Activated CD8-positive, alpha-beta memory T cell treated with anti-CD3 and anti-CD28 coated beads for 4 hours (primary cell): ENCODE measurements at places on chromosomes 2 and 18.

- no peak for DNase-seq
Measured at GRCh38 chr18:11106894-11107293, 42.5 kb downstream of the PIEZO2 start.

DNA sequence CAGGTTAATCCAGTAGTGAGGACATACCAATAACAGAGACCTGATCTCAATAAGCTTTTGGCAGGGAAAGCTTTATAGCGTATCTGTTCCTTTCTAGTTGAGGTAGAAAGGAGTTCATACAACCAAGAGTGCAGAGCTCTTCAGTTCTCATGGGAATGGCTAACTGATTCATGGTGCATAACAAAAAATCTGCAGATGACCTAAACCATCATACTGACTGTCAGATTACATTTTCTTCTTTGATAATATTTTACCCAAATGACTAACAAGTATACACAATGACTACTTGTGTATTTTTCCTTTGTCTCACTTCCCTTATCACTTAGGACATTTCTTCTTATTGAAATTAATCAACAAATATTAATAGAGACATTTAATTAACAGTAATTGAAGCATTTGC is 140.0 kb upstream of the SERTAD2 start:
- no peak for DNase-seq

DNA sequence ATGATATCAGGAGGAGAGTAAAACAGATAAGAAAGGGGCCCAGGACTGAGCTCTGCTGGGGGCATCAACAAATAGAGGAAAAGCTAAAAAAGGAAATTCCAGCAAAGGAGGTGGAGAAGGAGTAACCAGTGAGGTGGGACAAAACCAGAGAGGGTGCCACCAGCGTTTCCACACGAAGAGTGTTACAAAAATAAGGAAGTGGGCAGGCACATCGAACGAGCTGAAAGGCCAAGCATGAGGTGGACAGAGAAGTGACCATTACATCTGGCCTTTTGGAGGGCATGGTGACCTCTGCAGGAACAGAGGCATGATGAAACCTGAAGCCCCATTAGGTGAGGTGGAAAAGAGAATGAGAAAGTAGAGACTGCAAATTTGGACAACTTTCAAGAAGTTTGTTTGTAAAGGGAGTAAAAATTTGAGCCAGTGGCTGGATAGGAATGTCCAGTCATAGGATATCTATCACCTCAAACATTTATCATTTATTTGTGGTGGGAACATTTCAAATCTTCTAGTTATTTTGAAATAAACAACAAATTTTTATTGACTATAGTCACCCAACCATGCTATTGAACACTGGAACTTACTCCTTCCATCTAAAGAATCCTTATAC is 18.4 kb upstream of the VIT start:
- no peak for DNase-seq

- DNase-seq = no peak
Measured at GRCh38 chr18:48136827-48137373, 206.4 kb upstream of the SMAD2 start.

GRCh38 chr18:48917579-48918517 is 32.9 kb downstream of the SMAD7 start:
- DNase-seq = no peak

DNA sequence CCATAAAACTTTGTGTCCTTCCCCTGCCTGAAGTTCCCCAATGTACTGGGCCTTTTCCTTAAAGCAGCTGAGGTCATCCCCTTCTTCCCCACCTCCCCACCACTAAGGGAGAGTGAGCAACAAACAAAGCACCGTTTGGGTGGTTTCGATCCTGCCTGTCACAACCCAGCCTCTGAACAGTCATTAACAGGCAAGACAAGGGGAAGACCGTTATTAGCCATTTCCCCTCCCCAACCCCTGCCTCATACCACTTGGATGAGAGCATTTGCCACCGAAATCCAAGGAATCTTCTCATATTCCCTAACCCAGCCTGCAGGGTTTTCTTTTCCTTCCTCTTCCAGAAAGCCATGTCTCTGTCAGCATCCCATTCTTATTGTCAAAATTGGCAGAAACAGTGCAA is 65.6 kb downstream of the STRADB start:
- no peak for DNase-seq

- no peak for DNase-seq
Measured at GRCh38 chr2:232386490-232386739, 7.9 kb downstream of the ALPP start.

- peak; percentile 44 for DNase-seq
Measured at GRCh38 chr2:10297959-10298531, 4.7 kb upstream of the HPCAL1 start.

DNA sequence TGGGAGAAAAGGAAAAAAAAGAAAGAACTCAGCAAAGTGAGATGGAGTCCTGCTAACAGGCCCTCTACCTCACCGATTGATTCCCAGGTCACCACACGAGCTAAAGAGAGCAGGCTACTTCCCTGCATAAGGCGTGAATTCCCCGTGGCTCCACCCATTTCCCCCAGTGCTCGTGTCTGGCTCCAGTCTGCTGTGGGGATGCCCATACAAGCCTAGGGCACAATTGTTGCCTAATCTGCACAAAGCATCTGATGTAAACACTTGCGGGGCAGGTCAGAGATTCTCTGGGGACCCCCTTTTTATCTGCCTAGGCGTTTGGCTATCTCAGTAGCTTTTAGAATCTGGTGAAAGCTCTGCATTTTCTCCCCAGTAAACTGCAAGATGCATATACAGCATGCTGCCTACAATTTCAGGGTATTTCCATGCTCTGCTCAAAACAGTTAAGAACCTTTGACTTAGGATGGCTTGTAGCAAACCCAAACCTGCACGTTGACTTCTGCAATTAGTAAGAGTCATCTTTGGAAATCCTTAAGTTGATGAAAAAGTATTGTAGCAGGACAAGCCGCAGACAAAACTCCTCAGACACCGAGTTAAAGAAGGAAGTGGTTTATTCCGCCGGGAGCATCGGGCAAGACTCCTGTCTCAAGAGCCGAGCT is 34.8 kb downstream of the MYO3B start:
- DNase-seq = no peak
